ENCODE measurements at places on chromosomes 4 and X. TPM values are rescaled to one million over a fixed set of nuclear protein-coding genes. Genes with fewer than 3 reads are reported as not detected.

TMEM271 gene
- not detected for total RNA-seq

POF1B gene
- 19.5 TPM for total RNA-seq

CT45A1 gene
- not detected for total RNA-seq

CCSER1 gene
- 6.4 TPM for total RNA-seq

PDGFC gene
- 59.7 TPM for total RNA-seq

PLP1 gene
- total RNA-seq = 2.2 TPM

IL15 gene
- 5.6 TPM for total RNA-seq

CXCL8 gene
- total RNA-seq = 0.64 TPM

DNA sequence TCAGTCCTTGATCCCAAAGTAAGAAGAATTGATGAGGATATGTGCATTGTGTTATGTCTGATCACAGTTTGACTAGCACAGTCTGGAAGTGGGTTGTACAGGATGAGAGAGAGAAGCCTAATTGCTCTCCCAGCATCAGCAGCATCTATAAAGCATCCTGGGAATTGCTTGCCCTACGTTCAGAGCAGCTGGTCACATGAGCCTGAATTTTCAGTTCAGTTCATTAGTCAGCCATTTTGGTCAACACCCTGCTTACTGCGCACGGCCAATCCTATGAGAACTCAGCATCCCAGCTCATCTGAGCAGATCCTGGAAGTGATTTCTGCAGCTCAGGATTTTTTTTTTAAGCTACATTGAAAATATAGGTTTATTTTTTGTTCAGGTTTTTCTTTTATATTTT, at the start of gene RUFY3:
RUFY3 (plus strand) TSS at position 218 of the 400 bp plus-strand sequence. CDS start 610 bp downstream, outside the sequence.
- no peak for DNase-seq

GRCh38 chrX:48071064-48071985, at the start of gene ZNF630:
TSS of gene ZNF630 (minus strand) at chrX:48071640. CDS start at chrX:48066886, 4,754 bp downstream.
- DNase-seq = peak; percentile 80

DNA sequence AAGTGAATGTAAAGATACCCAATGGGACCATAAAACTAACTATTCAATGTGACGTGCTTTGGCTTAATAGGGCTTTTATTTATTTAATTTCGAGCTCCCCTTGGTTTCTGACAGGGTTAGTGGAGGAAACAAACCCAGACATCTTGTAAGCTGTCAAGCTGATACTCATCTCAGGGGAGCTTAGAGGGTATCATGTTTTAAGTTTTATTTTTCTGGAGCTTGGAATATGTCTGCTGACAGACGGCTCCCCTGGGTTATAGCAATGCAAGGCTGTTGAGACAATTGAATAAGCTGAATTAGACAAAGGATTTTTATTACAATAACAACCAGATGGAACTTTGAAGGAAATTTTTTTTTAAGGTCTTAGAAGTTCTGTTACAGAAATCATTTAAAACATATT, 456.5 kb downstream of the IL1RAPL1 start:
- DNase-seq = no peak

DNA sequence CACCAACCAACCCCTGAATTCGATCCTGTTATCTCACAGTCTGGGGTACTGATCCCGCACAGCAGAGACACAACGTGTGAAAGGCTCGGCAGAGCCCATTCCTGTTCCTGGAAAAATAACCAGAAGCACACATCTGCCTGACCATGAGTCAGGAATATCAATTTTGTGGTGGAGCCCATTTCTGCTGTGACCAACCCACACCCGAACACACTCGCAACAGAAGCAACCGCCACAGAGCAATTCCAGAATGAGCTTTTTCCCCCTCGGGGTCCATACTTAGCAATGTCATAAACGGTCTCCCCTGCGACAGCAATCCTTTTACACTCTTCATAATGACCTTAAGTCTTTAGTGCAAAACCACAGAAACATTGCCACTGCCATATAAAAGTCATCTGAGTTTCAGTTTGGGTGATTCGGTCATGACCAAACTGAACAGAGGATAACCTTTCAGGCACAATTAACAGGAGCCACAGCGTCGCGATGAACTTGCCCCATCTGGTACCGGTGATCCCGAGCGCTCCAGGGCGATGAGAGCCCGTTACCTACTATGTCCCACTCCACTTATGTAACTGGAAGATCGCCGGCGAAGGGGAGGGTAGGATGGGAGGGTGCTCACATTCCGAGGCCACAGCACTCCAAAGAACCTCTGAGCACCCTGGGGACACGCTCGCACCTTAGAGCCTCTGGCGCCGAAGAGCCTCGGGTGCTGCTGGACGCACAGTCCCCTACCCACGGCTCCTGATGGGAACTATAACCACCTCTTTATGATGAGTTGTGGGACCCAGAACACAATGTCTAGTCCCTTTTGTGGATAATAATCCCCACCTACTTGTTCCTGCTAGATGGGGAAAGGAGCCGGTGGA, 1.1 kb downstream of the MECP2 start:
- DNase-seq = no peak

DNA sequence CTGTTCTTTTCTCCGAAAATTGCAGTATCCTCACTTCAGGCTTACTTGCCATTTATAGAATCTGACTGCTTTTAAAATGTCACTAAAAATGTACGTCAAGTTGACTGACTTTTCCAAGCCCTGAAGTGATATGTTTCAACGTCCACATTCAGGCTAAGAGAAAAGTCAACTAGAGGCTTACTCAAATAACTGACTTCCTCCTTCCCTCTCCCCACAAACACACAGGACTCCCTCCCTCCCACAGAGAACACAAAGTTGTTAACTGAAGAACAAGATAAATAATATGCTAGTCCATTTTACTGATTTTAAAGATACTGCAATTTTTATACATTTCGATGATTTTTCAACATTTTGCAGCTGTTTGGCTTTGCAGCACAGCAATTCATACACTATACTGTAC, 13.8 kb upstream of the CDKL2 start:
- DNase-seq = no peak

DNA sequence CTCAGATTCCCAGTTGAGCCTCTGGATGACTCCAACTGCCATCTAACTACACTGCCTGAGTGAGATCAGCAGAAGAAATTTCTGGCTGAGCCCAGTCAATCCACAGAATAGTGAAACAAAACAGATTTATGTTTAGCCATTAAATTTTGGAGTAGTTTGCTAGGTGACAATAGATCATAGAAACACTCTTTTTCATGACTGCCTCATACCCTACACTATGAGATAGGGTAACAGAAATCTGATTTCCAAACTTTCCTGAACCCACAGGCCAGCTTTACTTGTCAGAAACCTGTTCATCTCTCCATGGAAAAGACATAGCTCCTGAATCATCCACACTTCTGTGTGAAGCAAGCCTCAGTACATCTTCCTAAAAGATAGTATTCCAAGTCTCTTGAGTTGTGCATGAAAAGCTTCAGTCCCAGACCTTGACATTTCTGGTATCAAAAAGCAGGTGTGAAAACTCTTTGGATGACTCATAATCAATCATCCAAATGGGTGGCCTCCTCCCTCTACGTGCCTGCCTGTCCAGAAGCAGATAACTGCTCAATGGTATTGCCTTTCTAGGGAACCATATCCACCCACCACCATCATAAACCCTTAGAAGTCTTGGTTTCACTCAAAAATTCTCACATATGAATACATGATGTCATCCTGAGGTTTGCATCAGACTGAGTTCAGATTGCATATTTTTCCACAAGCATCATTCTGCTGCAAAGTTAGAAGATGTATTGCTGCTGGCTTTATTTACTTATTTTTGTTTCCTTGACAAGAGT, 47.5 kb upstream of the RAP2C start:
- DNase-seq = no peak

GRCh38 chrX:104707042-104707441, 141.0 kb downstream of the IL1RAPL2 start:
- no peak for DNase-seq

DNA sequence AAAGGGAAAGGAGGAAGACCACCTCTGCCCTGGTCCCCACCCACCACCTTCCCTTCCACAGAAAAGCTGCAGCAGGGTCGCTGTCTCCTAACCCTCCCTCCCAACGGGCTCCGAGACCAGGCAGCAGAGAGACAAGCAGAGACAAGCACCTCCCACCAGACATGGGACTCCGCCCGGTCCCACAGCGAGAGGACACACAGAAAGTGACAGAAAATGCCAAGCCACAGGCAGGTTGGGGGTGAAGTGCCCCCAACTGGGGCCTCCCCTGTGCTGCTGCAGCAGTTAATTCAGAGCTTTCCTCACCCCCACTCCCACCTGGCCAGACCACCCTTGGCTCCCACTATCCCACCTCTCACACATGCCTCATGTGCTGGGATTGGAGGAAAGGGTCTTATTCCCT, 64.4 kb upstream of the AFAP1 start:
- no peak for DNase-seq

DNA sequence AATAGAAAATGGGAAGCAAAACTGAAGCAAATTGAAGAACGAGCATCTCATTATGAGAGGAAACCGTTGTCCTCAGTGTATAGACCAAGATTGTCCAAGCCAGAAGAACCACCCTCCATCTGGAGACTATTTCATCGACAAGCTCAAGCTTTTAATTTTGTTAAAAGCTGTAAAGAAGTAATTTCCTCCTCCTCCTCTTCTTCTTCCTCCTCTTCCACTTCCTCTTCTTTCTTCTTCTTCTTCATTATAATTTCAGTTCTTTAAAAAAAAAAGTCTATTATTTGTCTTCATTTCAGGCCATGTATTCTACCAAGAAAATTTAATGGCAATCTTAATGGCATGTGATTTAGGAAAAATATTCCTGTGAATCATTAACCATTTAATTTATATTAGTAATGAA, 7.6 kb downstream of the PRIMPOL start:
- no peak for DNase-seq

DNA sequence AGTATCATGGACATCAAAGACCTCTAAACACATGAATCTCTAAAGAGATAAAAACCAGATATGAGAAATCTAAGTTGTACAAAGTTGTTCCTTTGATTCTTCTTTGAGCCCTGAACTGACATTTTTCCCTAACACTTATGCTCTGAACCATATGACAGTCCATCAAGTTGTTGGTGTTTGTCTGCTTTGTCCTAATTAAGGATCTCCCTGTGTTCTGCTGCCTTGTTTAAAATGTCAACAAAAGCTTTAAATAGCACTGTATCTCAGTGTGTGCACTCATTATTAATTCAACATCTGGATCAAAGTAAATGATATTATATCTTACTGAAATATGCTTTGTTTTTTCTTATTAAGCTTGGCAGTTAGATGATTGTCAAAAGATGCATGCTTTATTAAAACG, 321.8 kb downstream of the MAPK10 start:
- DNase-seq = no peak

DNA sequence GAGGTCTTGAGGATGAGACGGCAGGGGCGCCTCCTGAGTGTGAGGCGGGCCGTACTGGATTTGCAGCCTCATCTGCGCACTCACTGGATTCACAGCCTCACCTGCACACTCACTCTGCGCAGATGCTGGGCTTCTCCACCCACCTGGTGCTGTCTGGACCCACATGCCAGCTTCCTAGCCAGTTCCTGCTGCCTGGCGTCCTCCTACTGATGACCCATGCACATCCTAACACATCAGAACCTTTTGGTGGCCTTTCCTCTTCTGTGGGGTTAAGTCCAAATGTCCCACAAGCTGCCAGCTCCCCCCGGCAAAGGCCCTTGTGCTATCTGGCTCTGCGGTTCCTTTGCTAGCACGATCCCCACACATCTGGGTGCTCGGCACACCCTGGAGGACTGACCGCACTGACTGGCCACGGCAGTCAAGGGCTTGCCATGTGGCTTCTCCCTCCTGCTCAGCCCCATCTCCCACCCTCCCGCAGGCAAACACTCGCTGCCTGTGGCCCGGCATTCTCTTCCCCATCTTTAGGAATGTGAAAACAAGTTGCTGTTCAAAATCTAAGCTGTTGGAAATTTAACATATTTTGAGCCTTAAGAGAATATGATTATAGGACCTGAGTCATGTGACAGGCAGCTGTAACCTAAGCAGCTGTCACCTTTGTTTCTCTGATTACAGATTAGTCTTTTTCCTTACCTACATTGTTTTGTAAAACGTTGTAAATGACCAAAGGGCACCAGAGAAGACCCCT, 39.4 kb upstream of the AFAP1 start:
- no peak for DNase-seq

DNA sequence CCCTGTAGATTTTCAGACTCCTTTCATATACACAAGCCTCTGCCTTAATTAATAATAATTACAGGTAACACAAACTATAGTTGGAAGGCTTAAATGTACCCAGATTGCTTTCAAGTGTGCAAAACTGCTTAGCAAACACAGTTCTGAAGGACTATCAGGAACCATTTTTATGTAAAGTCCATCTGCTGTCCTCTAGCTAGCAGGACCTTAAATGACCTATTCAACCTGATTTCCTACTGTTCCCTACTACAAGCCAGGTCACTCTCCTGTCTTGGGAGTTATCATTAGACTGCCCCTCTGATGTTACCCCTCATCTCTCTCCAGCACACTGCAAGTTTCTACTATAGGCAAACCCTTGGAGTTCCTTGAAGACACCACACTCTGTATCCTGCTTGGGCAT, 157.3 kb downstream of the GBA3 start:
- no peak for DNase-seq

- DNase-seq = no peak
Measured at GRCh38 chr4:78520808-78521226, 30.8 kb upstream of the ANXA3 start.

GRCh38 chrX:41970419-41970818, 47.1 kb upstream of the CASK start:
- no peak for DNase-seq

- DNase-seq = no peak
Measured at GRCh38 chr4:145279122-145279960, 99.0 kb upstream of the OTUD4 start.

- no peak for DNase-seq
Measured at GRCh38 chr4:108350332-108350731, 181.6 kb upstream of the LEF1 start.

DNA sequence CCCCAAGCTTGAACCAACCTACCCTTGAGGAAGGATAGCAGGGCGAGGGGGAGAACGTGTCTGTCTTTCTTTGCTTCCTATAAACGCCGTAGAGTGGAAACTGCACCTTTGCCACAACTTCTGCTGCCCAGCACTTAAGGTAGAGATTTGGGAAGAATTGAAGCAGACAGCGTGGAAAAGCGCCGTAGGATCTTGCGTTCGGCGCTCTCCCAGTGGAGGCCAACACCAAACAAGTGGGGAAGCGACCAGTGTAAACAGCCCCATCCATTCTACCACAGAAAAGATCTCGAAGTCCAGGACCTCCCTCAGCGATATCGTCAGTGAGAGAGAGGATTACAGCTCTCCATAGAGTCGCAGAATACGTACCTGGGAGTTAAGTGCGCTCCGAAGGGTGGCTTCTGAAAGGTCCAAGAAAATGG, 3.9 kb upstream of the NKX6-1 start:
- no peak for DNase-seq

- no peak for DNase-seq
Measured at GRCh38 chrX:151790481-151791160, 56.1 kb downstream of the CNGA2 start.

- no peak for DNase-seq
Measured at GRCh38 chr4:2867758-2868491, 24.3 kb downstream of the ADD1 start.

DNA sequence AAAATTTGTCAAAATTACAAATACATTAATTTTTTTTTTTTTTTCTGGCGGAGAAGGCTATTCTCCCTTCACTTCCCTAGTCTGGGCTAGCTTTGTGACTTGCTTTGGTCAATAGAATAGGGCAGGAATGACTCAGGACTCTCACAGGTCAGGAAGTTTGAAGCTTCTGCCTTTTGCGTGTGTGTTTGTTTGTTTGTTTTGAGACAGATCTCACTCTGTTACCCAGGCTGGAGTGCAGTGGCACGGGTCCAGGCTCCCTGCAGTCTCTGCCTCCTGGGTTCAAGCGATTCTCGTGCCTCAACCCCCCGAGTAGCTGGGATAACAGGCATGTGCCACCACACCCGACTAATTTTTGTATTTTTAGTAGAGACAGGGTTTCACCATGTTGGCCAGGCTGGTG, 55.9 kb upstream of the USP9X start:
- no peak for DNase-seq
